ENCODE measurements at places on chromosomes 2 and 18.

GRCh38 chr2:234003972-234004617 is 46.4 kb upstream of the SPP2 start:
- no peak for DNase-seq

- DNase-seq, result no peak
Observed at GRCh38 chr2:238138331-238139195, at the start of gene KLHL30. KLHL30 (plus strand) TSS chr2:238138668; CDS start chr2:238140755, 2,087 bp downstream.

- DNase-seq, result no peak
Observed at GRCh38 chr18:8212896-8213780, 396.1 kb upstream of the RAB12 start.

GRCh38 chr2:63866009-63866709 is 24.5 kb downstream of the UGP2 start:
- DNase-seq, result no peak

DNA sequence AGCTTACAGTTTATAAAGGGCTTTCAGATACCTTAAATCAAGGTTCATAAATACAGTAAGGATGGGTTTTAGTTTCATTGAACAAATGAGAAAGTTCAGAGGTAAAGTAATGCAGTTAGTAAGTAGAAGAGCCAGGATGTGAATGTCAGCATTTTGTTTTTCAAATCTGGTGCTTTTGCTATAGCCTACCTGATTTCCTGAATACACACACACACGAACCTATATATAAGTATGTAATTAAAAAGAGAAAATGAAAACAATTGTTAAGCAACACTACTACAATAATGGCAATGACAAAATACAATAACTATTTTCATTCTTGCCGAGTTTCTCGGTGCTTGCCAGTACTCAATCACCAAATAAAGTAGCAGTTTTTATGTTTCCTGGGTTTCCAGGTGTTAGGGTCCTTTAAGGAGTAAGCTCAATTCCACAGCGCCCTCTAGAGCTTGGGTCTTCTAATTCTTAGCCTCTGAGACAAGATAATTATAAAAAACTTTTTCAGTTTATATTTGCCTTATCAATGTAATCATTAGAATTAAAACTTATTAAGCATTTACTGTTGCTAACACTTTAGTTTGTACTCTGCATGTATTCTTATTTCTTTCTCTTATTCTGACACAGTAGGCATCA is 512.9 kb upstream of the ACVR2A start:
- DNase-seq, result peak; percentile 68

Data from NCI-H526 (cell line).